ENCODE measurements at places on chromosomes 6 and 20.

DNA sequence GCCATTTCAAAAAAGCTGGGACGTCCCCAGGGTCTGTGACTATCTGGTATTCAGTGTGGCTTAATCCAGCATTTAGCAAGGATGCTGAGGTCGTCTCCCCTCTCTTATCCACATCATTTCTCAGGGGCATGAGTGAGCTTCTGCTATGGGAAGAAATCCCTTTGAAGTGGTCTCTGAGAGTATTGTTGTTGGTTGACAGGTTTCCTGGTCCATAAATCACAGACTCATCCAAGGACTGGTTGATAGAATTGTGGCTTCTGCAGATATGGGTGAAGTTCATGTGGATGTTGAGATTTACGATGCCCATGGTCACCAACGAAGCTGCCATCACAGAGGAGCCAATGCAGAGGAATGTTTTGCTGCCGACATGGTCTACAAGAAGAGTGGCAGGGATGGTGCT is 24.0 kb downstream of the SLC2A12 start:
- DNase-seq, result no peak

DNA sequence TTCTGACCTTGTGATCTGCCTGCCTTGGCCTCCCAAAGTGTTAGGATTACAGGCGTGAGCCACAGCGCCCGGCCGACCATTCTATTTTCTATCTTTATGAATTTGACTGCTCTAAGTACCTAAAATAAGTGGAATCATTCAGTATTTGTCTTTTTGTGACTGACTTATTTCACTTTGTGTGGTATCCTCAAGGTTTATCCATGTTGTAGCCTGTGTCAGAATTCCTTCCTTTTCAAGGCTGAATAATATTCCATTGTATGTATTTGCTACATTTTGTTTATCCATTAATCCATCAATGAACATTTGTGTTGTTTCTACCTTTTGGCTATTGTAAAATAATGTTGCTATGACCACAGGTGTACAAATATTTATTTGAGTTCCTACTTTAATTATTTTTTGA is 4.9 kb upstream of the TJAP1 start:
- no peak for DNase-seq

- DNase-seq, result no peak
Measured at GRCh38 chr20:906703-907270, 9.3 kb downstream of the ANGPT4 start.

- DNase-seq, result no peak
Measured at GRCh38 chr6:99331531-99331930, 17.9 kb downstream of the FAXC start.

DNA sequence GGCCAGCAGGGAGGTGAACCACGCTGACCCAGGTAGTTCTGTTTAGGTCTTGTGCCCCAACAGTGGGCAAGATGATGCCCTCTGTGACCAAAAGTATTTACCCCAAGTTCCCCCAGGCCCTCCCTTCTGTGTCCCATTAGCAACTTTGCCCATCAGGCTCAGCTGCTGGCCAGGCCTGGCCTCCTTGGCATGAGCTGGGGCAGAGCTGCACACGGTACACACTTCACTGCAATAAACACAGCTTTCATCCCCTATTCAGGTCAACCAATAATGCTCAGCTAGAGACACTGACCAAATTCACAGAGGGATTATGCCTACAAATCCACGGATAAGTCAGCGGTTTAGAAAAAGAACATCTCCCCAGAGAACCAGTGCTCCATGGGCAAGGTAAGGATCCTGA is 103.7 kb downstream of the SLC23A2 start:
- DNase-seq, result peak; percentile 0

- no peak for DNase-seq
Measured at GRCh38 chr20:49521356-49521755, 38.9 kb upstream of the KCNB1 start.

- DNase-seq, result no peak
Measured at GRCh38 chr6:136696238-136696637, 96.0 kb downstream of the MAP3K5 start.

DNA sequence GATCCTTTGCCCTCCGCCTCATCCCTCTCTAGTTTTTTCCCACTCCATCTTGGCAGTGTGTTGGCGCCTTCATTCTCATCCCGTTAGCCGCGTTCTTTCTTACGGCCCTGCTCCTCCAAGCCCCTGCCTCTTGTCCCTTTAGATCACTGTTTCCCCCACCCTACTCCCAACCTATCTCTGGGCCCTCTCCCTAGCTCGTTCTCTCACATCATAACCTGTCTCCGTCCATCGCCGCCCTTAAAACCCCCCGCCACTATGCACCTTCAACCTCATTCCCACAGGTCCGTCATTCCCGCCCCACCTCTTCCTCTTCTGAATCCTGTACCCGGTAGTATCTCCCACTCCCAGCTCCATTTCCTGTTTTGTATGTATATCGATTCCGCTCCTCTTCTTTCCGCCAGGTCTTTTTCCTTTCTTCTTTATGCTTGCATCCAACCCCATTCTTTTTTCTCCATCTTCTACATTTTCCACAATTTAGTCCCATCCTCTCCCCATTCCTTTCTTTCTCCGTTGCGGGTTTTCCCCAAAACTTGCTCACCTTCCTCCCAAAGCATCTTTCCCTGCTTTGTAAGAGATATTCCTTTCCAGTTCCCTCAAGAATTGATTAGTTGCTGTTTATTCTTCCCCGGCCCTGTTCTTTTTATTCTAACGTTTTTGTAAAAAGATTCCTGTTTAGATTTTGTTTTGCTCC is 671 bp downstream of the EFHC1 start:
- peak; percentile 42 for DNase-seq

DNA sequence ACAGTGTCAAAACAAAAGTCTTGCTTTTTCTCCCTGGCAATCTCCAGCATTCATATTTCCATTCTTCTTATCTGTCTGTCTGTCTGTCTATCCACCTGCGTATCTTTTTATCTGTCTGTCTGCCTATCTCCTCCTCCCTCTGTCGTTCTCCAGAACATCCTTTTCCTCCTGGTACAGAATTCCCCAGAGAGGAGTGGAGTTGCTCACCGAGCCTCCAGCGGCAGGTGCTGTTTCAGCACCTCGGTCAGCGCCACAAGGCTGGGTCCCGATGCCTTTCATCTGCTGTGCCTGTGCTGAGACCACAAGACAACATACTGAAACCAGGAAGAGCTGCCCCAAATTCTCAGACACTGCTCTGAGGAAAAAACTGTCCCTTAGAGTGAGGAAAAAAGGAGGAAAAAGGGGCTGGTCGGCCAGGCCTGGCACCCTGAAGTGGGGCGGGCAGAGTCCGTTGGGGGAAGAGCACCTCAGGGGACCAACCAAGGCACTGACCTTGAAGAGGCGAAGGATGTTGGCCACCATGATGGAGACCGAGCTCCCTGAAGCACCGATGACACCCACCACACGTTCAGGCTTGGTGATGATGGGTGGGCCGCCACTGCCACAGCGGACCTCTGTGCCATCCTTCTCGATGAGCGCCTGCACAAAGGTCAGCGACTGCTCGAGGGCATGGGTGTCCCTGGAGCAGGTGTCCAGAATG is 13.3 kb downstream of the GRM4 start:
- peak; percentile 20 for DNase-seq

GRCh38 chr6:132505158-132505557 is 7.8 kb downstream of the STX7 start:
- DNase-seq, result no peak

DNA sequence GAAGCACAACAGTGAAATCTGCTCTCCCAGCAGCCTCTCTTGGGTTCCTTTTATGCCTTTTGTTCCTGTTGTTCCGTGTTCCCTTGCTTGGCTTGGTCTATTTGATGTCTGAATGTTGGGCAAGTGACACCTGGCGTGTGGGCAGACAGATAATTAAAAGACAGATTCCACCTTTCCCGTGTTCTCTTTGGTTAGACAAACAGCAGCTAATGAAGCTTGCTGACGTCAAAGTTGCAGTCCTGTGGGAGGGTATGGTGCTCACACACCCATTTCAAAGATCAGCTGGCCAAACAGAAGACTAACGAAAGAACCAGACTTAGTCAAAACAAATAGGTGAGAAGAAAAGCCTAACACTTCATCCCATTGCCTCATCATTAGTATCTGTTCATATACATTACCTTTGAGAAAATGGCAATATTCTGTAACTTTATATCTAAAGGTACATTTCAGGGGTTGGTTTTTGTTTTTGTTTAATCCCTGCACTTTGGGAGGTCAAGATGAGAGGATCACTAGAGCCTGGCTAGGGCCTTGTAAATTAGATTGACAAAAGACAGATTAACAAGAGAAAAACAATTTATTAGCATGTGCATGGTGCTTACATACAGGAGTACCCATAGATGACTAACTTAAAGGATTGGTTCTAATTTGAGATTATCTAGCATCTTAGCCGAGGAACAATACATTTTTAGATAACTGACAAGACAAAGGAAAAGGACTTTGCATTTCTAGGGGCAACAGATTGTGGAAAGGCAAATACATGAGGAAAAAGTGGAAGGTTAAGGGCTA is 48.9 kb upstream of the TNFRSF21 start:
- no peak for DNase-seq

DNA sequence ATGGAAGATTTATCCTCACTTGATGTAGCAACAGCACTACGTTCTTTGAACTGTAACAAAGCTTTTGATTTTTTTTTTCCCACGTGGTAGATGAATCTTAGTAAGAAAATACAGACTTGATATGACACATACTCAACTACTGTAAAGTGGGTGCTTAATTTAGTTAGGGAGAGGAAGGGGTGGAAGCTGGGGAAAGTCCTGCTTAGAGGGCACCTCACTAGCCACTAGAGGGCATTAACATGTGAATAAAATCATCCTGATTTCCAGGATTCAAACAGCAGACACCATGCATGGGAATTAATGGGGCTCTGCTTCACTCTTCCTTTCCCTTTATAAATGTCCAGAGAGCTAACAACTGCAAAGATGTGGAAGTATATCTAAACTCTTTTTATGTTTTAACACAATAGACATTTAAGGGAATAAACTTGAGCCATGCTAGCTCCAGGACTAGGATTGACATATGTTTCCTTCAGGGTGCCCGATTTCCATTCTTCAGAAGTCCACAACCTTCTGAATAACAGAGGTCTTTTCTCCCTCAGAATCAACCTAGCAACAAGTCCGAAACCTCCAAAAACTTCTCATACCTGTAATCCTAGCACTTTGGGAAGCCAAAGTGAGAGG is 250.1 kb downstream of the ATXN1 start:
- DNase-seq, result no peak

- no peak for DNase-seq
Measured at GRCh38 chr6:108348655-108349349, 53.9 kb downstream of the AFG1L start.

DNA sequence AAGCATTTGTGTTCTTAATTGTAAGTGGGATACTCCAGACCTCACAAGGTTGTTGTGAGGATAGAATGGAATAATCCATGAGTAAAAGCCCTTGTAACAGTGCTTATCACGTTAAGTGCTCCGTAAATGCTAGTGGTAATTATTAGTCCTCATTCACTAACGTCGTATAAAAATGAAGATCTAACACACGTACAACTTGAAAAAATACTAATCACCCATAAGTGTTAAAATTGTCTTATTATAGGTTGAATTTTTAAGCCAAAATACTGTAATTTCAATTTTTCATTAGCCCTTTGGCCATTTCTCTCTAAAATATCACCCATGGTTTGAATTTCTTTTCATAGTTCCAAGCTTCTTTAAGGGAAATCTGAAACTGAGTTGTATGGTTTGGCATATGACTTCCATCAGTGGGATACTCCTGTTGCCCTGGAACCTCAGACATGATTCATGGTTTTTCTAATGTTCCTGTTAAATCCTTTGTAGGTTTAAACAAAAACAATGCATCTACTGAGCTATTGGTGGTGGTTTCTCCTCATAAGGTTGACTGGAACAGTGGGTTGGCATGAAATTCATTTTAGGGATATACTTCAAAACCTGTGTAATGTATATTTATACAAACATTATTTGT is 19.1 kb downstream of the XRN2 start:
- no peak for DNase-seq

DNA sequence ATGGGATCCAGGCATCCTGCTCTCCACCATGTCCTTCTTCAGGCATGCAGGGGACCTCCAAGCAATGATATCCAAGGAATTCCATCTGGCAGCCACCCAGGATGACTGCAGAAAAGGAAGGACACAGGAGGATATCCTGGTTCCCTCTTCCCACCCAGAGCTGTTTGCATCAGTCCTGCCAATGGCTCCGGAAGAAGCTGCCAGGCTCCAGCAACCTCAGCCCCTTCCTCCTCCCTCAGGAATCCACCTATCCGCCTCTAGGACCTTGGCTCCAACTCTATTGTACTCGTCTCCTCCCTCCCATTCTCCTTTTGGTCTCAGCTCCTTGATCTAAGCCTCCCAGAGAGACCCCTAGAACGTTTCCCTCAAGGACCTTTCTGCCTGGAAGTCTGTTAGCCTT is 733 bp upstream of the PSORS1C2 start:
- DNase-seq, result no peak

GRCh38 chr20:38631155-38632022 is 29.8 kb downstream of the ARHGAP40 start:
- DNase-seq, result no peak

DNA sequence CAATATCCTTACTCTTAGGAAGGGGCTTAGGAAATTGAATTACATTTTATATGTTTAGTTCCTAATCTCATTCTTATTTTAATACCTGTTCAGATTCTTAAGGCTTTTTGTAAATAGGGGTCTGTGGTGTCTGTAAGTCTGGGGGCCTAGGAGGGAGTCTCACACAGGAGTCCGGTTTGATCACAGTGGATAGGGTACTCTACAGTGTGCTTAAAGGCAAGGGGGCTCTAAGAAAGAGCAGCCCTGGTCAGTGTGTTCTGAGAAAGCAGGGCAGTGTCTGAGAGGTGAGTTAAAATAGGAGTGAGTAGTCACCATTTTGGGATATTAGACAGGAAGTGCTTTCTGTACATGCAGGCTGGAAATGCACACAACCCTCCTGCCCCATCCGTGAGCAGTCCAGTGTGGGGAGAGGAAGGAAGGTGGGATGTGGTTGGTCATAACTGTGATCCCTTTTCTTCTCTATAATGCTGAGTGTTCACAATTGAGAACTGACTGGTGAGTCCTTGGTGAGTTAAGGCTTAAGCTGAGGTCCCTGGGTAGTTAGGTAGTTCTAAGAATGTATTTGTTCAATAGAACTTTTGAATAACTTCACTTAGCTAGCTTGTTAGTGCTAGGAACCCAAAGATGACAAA is 50.0 kb downstream of the CDKAL1 start:
- no peak for DNase-seq

GRCh38 chr20:2331901-2332565 is 36.2 kb downstream of the TGM3 start:
- DNase-seq, result no peak

All from foreskin keratinocyte (primary cell).